ENCODE measurements at places on chromosomes 11 and 22. TPM values are rescaled to one million over a fixed set of nuclear protein-coding genes. Genes with fewer than 3 reads are reported as not detected.

Gene GGT5
- 2.8 TPM for total RNA-seq

Gene KLHL35
- 1.5 TPM for total RNA-seq

Gene TBRG1
- 9.7 TPM for total RNA-seq

Gene LRRC55
- 0.31 TPM for total RNA-seq

Gene USP2
- total RNA-seq = 0.06 TPM

Gene CADM1
- total RNA-seq = 0.81 TPM

Gene EPS8L2
- 5.0 TPM for total RNA-seq

Gene TCN1
- total RNA-seq = not detected

Gene OR4A16
- not detected for total RNA-seq

Gene CASP1
- 20.0 TPM for total RNA-seq

Gene CSNK2A3
- total RNA-seq = 7.4 TPM

Gene HIC2
- total RNA-seq = 1.9 TPM

Gene BRSK2
- total RNA-seq = under 0.01 TPM

Gene OR4D5
- total RNA-seq = not detected

Gene ANGPTL5
- not detected for total RNA-seq

Gene AMOTL1
- total RNA-seq = 47.6 TPM

Gene SYTL2
- 6.0 TPM for total RNA-seq

Gene RANGAP1
- total RNA-seq = 181 TPM

Gene ACRV1
- not detected for total RNA-seq

Gene KCNK4
- total RNA-seq = not detected

Gene MGAT3
- under 0.01 TPM for total RNA-seq

Gene OR4C15
- not detected for total RNA-seq

Gene OPCML
- 0.31 TPM for total RNA-seq

Gene C22orf42
- not detected for total RNA-seq

Gene LRP5
- total RNA-seq = 146 TPM

Gene PKNOX2
- not detected for total RNA-seq

Gene PRR33
- total RNA-seq = not detected

Gene C11orf97
- not detected for total RNA-seq

Gene PLAAT5
- total RNA-seq = not detected

Gene RIC3
- not detected for total RNA-seq

Gene PDGFD
- 11.0 TPM for total RNA-seq

Gene TRIM6
- total RNA-seq = 1.3 TPM

Gene INPP5J
- not detected for total RNA-seq

Gene TRMU
- total RNA-seq = 46.6 TPM

Gene CCS
- 29.3 TPM for total RNA-seq

Gene KIF18A
- 11.8 TPM for total RNA-seq

Gene TRIM48
- total RNA-seq = not detected

Gene NXPE1
- under 0.01 TPM for total RNA-seq

Gene PGA5
- not detected for total RNA-seq

Gene MPPED2
- not detected for total RNA-seq

Gene AQP11
- total RNA-seq = 0.31 TPM

Gene MN1
- total RNA-seq = 0.32 TPM

Gene PLEKHA7
- total RNA-seq = 9.8 TPM

Gene SEC14L6
- 0.13 TPM for total RNA-seq

Gene ADAMTS15
- total RNA-seq = 2.8 TPM

Gene PRODH
- not detected for total RNA-seq

Gene OR56A1
- not detected for total RNA-seq

Gene F2
- not detected for total RNA-seq

Gene PICALM
- total RNA-seq = 176 TPM

Gene MS4A4A
- total RNA-seq = not detected

Gene DDI1
- not detected for total RNA-seq

Gene SHISAL1
- total RNA-seq = under 0.01 TPM

Gene KRTAP5-10
- not detected for total RNA-seq

Data from bladder microvascular endothelial cell (primary cell).